ENCODE measurements at places on chromosomes 5 and 9. TPM values are rescaled to one million over a fixed set of nuclear protein-coding genes. Genes with fewer than 3 reads are reported as not detected.

The SRA1 gene
- total RNA-seq = 40.1 TPM

The KIF4B gene
- under 0.01 TPM for total RNA-seq

The BHMT2 gene
- not detected for total RNA-seq

The FSTL4 gene
- not detected for total RNA-seq

The TUBB4B gene
- 76.2 TPM for total RNA-seq
